ENCODE measurements at places on chromosomes 12 and 14. TPM values are rescaled to one million over a fixed set of nuclear protein-coding genes. Genes with fewer than 3 reads are reported as not detected.

The KRT3 gene
- not detected for total RNA-seq

The COCH gene
- total RNA-seq: 0.04 TPM

GRCh38 chr12:132723764-132724140, 13.1 kb downstream of the PGAM5 start:
- no peak for DNase-seq

GRCh38 chr14:74601982-74602381, 10.1 kb downstream of the LTBP2 start:
- no peak for DNase-seq

- no peak for DNase-seq
These were observed 11.3 kb upstream of the SAMD4A start for GRCh38 chr14:54555651-54556050.

The KRT79 gene
- not detected for total RNA-seq

GRCh38 chr14:38357557-38357956, 101.7 kb upstream of the CLEC14A start:
- no peak for DNase-seq

DNA sequence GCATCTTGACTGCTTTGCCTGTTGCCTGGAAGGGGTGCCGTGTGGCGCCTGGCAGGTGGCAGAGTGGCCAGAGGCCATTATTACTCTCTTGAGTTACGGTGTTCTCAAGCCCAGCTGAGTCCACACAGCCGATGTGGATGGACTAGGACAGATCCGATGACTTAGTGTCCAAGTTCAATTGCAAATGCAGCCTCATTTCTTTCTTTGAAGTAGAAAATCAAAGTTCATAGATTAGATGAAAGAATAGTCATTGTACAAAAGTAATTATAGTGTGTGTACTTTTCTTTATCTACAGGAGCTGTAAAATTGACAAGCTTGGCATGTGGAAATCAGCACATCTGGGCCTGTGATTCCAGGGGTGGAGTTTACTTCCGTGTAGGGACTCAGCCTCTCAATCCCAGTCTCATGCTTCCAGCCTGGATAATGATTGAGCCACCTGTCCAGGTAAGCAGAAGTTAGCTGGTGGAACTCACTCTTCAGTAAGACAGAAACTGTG, 44.7 kb downstream of the ANKRD9 start:
- no peak for DNase-seq

- no peak for DNase-seq
These were observed 57.6 kb downstream of the TMEM30B start for GRCh38 chr14:61223552-61223951.

The PTCSC3 gene
- not detected for total RNA-seq

GRCh38 chr14:87203346-87203745, 789.6 kb downstream of the GALC start:
- no peak for DNase-seq

The FOXA1 gene
- total RNA-seq: not detected

DNA sequence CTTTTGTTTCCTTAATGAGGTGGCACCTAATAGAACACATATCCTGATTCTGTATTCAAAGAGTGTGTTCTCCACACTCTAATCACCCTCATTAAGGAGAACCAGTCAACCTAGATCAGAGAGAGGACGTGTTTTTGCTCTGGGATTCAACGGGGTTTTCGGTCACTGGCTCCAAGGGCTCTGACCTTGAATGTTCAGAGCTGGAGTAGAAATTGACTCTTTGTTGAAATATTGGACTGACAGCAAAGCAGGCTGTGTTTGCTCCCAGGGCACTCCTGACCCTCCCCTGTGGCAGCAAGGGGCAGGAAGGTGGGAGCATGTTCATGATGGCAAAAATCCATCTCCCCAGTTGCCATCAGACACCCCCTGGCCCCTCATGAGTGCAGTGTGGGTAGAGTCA, 1193.0 kb downstream of the AACS start:
- no peak for DNase-seq

GRCh38 chr14:85595981-85596380, 66.0 kb downstream of the FLRT2 start:
- DNase-seq: no peak

- peak; percentile 82 for DNase-seq
These were observed 8.3 kb upstream of the GOLGA5 start for GRCh38 chr14:92785667-92786426.

- DNase-seq: no peak
These were observed 1.7 kb upstream of the JPH4 start for GRCh38 chr14:23580152-23580926.

- no peak for DNase-seq
These were observed 48.6 kb downstream of the DRAM1 start for GRCh38 chr12:101925935-101926334.

GRCh38 chr14:36256126-36256801, 64.2 kb downstream of the MBIP start:
- DNase-seq: no peak

Measured in foreskin keratinocyte (primary cell).